ENCODE measurements at places on chromosomes 6 and 20.
A peak's percentile ranks its signal among the peaks of the same experiment; 100 is the strongest.

DNA sequence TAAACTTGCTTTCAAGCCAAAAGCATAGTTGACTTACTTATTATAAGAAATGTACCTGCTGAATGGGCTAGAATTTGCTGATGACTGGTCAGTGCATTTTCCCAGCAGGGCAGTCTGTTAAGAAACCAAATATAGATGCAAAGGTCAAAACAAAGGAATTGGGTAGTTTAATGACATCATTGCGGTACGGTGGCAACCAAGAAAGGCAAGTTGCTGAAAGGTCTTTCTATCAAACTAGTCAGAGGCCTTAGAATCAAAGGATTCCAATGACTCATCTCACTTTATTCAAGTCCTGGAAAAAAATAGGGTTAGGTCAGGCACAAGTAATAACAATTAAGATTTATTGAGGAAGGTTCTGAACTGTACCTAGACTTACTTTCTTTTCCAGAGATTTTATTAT is 76.4 kb downstream of the KIZ start:
- no peak for DNase-seq

DNA sequence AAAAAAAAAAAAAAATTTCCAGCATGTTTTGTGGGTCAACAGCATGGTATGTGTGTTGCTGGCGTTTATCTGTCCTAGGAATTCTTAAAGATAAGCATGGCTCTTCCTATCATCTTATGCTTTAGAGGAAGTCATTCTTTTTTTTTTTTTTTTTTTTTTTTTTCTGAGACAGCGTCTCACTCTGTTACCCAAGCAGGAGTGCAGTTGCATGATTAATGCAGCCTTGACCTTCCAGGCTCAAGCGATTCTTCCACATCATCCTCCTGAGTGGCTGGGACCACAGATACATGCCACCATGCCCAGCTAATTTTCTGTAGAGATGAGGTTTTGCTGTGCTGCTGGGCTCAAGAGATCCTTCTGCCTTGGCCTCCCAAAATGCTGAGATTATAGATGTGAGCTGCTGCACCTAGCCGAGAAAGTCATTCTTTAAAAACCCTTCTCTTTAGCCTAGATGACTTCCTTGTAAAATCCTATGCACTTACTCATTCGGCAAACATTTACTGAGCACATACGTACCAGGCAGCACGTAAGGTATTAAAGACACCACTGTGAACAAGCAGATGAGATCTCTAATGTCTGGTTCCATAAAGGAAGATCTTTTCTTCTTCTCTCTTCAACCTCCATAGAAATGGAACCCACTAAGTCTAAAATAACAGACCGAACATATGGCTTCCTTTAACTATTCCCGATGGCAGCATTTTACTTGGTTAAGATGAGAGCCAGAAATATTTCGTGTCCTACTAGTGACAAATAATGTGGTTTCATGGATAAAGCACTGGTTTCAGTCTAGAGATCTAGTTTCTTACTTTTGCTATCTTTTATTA is 122.4 kb downstream of the RIN2 start:
- no peak for DNase-seq

- DNase-seq = no peak
These were observed 437.3 kb downstream of the DHX35 start for GRCh38 chr20:39399463-39399862.

DNA sequence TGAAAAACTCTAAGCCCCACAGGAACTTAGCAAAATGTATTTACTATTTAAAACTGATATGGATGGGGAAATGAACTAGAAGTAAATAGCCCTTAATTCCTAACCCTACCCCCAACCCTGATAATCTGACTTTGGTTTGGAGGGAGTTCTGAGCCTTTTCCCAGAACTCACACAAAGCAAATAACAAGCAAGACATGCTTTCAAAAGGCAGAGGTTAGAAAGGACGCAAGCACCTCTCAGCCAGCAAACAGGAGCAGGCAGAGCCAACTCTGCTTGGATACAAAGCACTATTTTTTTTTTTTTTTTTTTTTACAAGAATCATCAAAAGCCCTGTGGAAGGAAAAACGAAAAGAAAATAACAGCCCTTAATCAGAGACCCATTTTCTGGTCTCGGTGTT is 58.7 kb downstream of the SLC22A23 start:
- DNase-seq = no peak

- DNase-seq = no peak
These were observed 54.1 kb downstream of the TULP4 start for GRCh38 chr6:158366363-158366762.

DNA sequence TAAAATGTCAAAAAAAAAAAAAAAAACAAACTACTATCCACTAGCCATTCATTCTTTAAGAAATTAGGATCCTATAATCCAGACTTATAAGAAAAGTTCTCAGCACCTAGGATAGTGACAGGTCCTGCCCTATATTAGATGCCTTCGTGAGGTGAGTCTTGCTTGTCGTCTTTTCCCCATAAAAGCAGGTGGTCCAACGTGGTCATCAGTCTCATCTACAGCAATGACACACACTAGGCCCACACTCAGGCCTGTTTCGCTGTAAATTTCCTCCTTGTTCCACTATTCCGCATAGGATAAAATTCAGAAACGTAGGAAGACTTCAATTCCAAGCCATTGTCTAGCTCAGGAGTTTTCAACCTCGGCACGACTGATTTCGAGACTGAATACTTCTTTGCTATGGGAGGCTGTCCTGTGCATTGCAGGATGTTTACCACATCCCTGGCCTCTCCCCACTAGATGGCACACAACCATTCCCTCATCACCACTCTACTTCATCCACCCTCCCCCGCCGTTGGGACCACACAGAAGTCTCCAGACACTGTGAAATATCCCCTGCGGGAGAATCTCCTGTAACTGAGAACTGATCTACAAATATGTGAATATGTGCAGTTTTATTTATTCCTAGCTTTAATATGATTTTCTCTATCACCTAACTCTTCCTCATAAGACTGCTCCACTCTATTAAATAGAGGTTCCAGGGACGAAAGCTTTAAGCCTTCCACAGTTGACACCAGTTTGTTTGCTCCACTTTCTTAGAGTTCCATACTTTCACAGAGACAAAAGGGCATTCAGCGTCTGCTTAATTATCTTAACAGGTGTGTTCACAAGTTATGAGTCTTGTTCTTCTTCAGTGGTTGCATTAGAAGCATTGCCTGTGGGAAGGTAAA is 346.3 kb downstream of the BMP2 start:
- no peak for DNase-seq

DNA sequence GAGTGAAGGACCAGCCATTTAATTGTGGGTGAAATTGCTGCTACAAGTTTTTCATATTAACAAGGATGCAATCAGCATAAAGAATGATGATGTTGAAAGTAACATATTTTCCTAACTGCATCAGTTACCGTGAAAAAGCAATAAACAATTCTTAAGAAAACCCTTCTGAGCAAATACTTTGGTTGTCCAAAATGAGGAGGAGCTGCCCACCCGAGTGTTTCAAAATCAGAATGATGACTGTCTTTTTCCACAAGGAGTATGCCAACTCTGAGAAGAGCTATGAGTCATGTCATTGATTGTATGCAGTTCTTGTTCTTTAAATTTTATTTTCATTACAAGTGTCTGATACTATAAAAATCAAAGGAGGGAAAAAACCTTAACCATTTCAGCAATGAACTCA is 470.5 kb downstream of the COL12A1 start:
- DNase-seq = no peak

- peak; percentile 52 for DNase-seq
These were observed 69.1 kb upstream of the BTN3A2 start for GRCh38 chr6:26295691-26296555.

DNA sequence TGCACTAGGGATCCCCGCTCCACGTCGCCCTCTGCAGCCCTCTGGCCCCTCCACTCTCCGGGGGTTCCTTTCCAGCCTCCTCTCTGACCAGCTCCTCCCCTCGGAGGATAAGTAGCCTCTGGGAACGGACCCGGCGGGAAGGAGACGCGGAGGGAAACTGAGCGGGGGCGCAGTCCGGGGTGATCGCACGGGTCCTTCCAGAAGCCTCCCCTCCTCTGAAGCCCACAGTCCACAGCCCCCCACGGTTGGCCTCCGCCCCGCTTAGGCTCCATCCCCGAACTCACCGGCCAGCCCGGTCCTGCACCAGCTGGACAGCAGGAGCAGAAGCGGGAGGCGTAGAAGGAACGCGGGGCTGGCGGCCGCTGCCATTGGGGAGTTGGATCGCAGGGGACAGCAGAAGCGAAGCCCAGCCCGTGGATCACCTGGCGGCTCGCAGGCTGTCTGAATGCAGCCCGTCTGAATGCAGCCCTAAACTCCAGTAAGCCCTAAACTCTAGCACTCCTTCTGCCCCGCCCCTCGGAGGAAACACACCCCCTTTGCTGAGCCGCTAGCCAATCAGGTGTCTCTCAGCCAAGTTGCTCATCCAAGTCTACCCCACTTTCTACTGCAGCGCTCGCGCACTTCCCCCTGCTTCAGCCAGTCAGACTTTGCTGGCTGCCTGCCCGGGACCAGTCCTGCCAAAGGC is at the start of gene RAET1G:
Gene RAET1G (minus strand): TSS at position 480 of the 685 bp plus-strand sequence. CDS start 111 bp downstream, at position 369.
- peak; percentile 79 for DNase-seq

DNA sequence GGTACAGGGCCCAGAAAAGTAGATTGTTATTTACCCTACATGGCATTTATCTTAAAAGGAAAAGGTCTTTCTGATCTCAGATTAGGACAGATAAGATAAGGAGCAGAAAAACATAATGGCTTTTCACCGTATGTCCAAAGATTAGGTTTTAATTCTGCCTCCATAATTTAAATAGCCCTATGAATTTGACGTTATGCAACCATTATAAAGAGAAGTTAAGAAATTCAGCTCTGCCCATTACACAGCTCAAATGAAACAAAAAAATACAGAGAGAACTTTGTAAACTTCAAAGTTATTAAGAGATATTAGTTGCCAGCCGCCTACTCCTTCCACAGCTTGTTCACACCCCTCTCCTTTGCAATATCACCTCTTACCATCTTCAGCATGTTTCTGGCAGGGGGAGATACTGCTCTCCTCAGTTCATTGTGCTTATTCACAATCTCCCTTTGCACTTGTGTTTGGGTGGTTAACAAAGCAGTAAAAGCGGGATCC is 8.1 kb downstream of the CRISP3 start:
- DNase-seq = peak; percentile 80

- DNase-seq = no peak
These were observed 218.6 kb upstream of the MOCS1 start for GRCh38 chr6:40152701-40153436.

GRCh38 chr20:5140195-5140594 is 13.4 kb downstream of the CDS2 start:
- DNase-seq = no peak

GRCh38 chr6:16760516-16761470 is at the start of gene ATXN1:
TSS of gene ATXN1 (minus strand) at chr6:16761460.
- DNase-seq = no peak

GRCh38 chr6:148440877-148441453 is 98.3 kb downstream of the SASH1 start:
- no peak for DNase-seq

DNA sequence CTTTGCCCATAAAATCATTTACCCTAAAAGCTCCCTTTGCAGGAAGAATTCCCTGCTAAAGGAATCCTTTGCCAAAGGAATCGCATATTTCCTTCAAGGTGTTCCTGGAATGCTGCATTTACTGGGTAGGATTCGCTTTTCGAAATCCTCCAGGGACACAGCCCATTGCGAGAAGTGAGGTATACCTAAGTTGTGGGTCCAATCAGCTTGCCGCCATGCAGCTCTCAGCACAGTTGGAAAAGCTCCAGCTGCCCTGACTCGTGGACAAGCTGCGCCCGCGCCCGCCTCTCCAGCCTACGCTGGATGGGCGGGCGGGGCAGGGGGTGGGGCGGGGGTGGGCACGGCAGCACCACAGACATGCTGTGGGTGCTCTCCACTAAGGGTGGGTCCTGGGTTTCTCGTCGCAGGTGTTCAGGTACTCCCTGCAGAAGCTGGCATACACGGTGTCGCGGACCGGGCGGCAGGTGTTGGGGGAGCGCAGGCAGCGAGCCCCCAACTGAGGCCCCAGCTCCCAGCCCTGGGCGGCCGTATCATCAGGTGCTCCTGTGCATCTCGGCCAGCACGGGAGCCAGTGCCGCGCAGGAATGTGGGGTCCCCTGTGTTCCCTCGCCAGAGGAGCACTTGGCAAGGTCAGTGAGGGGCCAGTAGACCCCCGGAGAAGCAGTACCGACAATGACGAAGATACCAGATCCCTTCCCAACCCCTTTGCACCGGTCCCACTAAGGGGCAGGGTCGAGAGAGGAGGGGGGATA is 1.4 kb downstream of the NNAT start:
- peak; percentile 30 for DNase-seq

DNA sequence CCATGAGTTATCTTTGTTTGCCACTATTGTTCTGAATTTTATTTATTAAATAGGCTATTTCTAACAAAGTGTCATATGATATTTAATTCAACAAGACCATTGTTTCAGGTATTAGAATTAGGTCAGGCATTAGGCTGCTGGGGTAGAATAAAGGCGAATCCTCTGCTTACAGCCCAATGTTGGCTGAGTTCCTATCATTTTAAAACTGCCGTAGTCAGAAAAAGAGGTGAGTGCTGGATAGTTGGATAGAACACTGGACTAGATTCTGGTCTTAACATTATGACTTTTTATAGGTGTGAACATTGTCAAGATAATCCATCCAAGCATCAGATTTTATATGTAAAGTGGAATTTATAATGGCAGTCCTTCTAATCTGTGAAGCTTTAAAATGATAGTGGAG is 6.3 kb downstream of the RIMS1 start:
- no peak for DNase-seq

GRCh38 chr6:3751077-3751729 is at the start of gene PXDC1:
TSS of gene PXDC1 (minus strand) at chr6:3751713. CDS start at chr6:3751531, 182 bp downstream.
- no peak for DNase-seq

All from hematopoietic multipotent progenitor cell treated with erythropoietin and hydrocortisone succinate and interleukin-3 and kit ligand, for 15 days (in vitro differentiated cells).